ENCODE measurements at places on chromosomes 12 and 14.

GRCh38 chr12:16271062-16271461, 6.4 kb downstream of the SLC15A5 start:
- no peak for DNase-seq

DNA sequence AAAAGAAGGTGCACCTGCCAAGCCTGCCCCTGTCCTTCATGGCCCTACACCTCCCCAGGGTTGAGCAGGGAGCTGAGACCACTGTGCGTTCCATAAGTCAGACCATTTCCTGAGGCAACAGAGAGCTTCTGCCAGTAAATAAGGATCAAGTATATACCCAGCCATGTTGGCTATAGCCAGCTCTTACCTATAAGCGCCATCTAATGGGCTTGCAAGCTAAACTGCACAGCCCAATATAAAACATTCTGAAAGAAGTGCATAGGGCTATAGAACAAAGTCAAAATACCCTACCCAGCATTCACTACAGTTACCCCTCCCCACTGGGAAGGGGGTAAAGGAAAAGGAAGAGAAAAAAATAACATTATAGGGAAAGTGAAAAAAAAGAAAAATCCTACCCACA, 59.3 kb upstream of the SCAF11 start:
- no peak for DNase-seq

GRCh38 chr12:132222096-132222807, 78.0 kb downstream of the NOC4L start:
- no peak for DNase-seq

- DNase-seq, result no peak
Observed at GRCh38 chr12:130401703-130402102, 64.0 kb downstream of the PIWIL1 start.

GRCh38 chr12:64992116-64992515, 129.0 kb downstream of the WIF1 start:
- DNase-seq, result peak; percentile 16

- no peak for DNase-seq
Observed at GRCh38 chr12:76715332-76715731, 48.6 kb upstream of the ZDHHC17 start.

DNA sequence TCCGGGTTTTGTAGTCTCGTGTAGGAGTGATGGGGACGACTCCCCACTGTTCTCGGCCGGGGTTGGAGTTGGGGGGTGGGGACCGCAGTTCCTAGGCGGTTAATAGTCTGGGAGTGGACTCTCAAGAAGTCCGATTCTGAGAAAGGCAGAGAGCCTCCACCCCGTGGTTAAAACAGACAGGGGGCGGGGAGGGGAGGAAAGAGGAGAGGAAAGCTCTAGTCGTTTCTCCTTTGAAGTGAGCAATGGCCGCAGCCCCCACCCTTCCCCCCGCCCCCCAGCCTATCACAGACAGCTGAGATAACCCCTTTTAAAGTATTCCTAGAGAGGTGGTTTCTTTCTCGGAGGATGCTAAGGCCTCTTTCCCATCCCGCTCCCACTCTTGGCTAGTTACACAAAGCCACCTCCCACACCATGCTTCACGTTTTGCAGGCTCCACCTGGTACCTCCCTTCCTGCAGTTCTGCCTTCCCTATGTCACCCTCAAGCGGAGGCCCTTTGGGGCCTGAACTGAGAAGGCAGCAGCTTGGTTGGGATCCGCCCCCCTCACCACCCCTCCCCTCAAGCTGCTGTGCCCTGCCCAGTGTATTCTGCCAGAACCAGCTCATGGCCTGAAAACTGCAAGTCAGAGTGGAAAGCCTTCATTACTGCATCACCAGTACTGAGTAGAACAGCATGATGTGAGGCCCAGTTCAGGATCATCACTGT, 853 bp downstream of the USP5 start:
- DNase-seq, result peak; percentile 37

GRCh38 chr12:13119826-13120225, 16.4 kb upstream of the GSG1 start:
- DNase-seq, result no peak

GRCh38 chr14:61598980-61599379, 96.3 kb upstream of the HIF1A start:
- DNase-seq, result no peak

DNA sequence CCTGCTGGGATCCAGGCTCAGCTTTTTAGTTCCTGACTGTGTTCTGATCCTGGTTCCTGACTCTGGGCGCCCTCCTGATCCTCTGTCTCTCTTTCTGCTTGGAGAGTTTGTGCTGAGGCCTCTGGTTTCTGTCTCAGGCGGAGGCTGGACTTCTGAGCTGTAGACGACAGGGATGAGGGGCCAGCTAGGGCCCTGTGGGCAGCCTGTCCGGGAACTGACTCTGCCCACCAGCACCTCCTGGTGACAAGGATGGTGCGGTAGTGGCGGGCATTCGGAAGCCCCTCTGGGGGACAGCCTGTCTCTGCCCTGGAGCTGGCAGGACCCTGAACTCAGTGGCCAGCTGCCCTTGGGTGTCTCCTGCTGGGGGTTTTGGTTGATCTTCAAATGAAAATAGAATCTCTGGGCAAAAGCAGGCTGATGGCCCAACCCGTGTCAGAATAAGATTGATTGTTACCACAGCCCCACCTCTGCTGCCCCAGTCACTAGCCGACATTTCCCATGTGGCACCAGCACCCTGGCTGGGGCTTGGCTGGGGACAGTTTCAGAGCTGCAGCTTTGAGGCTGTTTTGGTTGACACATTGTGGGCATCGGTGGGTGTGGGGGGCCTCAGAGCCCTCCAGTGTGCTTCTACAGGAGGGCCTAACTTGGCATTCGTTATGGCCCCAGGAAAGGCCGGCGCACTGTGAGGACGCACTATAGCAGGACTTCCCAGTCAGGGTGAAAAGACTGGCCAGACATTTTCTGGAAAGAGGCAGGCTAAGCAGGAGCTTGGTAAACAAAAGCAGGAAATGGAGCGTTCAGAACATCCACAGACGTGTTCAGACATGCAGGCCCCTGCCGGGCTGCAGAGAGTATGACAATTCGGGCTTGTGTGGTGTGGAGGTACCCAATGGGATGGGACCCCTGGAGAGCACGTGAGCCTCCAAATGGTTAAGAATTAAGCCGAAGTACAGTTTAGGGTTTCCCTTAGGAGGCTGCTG, 16.2 kb downstream of the KRT80 start:
- DNase-seq, result no peak

DNA sequence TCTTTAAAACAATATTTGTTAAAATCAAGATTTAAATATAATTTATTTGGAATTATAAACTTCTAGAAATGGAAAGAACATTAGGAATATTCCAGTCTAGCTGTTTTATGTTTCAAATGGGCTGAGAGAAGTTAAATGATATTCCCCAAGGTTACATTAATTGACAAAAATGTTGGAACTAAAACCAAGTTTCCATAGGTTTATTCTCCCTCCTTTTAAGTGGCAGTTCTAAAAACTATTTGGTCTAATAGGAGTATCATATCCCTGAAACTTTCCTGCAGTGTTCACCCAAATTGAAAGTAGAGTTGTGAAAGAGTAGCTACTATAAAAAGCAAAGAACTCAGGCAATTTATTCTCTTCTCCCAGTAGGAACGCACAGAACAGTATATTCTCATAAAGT, 1185.5 kb downstream of the LRFN5 start:
- no peak for DNase-seq

DNA sequence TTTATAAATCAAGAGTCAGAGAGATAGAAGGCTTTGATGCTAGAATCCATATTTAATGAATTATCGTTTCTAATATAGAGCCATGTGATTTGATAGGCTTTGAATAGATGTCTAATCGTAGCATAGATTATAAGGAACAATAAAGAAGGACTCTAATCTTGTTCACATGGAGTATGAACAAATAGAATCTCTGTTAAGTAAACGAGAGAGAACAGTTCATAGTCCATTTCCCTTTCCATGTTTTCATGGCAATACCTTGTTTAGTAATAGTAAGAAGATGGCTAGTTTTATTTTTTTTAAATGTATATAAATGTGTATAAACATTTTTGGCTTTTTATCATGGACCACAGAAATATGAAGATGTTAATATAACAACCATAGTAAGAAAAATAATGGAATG, 32.3 kb upstream of the RAD51AP1 start:
- DNase-seq, result no peak

GRCh38 chr12:10358969-10359368, 30.9 kb downstream of the KLRK1 start:
- DNase-seq, result no peak

DNA sequence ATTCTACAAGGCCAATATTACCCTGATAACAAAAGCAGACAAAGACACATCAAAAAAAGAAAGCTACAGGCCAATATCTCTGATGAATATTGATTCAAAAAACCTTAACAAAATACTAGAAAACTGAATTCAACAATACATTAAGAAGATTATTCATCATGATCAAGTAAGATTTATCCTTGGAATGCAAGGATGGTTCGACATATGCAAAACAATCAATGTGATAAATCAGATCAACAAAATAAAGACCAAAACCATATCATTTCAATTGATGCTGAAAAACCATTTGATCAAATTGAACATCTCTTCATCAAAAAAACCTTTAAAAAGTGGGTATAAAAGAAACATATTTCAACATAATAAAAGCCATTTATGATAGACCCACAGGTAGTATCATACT, 117.3 kb downstream of the CPNE8 start:
- no peak for DNase-seq

- DNase-seq, result no peak
Observed at GRCh38 chr14:87691042-87691881, 301.7 kb downstream of the GALC start.

- no peak for DNase-seq
Observed at GRCh38 chr12:107362960-107363359, 269.6 kb upstream of the CRY1 start.

GRCh38 chr14:69753860-69754259, 13.1 kb upstream of the SRSF5 start:
- no peak for DNase-seq

DNA sequence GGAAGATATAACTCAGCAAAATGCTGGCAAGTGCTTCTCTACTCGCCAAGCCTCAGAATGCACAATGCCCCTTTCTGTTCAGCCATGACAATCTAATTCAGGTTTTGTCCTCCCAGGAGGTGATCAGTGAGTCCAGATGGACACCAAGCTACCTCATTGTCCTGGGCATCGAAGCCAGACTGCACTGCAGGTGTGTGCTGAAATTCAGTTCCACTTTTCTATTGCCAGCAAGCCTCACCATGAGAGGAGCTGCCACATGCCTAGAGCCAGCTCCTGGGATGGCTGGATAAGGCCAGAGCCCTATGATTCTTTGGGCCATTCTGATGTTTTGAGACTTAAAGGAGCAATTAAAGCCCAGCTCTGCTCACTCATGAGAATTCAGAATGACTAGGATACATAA, 186.7 kb downstream of the GRIN2B start:
- no peak for DNase-seq

- DNase-seq, result no peak
Observed at GRCh38 chr12:40168868-40169267, 55.9 kb upstream of the LRRK2 start.

- DNase-seq, result no peak
Observed at GRCh38 chr14:63874223-63874622, 21.4 kb downstream of the SYNE2 start.

DNA sequence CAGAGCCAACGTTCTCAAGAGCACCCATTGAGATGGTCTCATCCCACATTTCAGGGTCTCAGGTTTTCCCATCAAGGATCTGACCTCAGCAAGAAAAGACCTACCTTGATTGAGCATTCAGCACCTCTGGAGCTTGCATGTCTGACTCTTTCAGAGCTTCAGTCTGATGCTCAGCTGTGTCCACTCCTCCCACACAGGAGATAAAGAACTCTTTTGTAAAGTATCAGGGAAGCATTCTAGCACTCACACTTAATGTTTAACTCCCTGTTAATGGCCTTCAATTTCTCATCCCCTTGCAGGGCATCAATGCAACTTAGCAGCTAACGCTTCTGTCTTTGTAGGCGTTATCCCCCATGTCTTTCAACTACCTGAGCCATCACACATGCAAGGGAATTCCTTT, 124.1 kb downstream of the GALC start:
- no peak for DNase-seq

DNA sequence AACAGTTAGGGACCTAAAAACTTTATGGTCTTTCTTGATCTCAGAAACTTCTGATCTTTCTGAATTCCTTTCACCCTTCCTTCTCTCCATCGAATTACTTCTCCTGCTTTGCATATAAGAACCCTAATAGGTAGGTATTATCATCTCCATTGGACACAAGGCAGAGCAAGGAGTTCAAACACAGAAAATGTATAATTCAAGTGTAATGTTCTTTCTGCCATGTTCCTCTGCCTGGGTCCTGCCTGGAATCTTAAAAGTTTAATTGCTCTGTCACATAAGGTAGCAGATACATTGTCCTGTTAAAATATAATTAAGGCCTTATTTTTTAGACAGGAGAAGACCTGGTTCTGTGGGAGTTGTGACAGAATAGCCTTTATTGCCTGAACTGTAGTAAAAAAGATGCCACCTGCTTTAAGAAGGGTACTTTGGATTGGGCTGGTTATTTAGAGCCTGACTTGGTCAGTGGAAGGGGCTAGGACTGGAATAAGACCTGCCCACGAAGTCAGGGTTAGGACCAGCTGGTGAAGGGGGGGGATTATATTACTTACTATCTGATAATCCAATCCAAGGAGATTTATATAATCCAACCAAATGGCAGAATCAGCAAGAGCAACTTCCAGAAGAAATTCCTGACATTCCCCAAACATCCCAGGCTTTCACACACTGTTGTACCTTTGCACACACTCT, 10.4 kb downstream of the G2E3 start:
- no peak for DNase-seq

DNA sequence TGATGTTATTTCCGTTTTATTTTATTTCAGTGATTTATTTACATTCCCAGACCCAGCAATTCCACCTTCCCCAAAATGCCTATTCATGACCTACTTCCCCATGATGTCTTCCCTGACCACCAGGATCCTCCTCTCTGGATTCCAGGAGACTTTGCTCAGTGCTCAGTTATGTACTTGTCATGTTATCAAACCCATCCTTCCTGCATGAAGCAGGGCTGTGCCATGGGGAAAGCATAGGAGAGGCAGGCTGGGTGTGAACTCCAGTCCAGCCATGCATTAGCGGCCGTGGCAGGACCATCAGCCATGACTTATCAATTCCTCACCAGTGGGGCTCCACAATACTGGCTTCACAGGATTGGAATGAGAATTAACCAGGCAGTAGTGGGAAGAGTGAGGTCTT, 57.8 kb downstream of the B4GALNT3 start:
- no peak for DNase-seq

- no peak for DNase-seq
Observed at GRCh38 chr14:75437201-75438143, 9.7 kb downstream of the JDP2 start.

GRCh38 chr12:105670672-105671071, 340.2 kb downstream of the C12orf75 start:
- DNase-seq, result no peak
